Fibroblast of villous mesenchyme (primary cell): ENCODE measurements at places on chromosomes 1 and 21. TPM values are rescaled to one million over a fixed set of nuclear protein-coding genes. Genes with fewer than 3 reads are reported as not detected.

The KRTAP12-2 gene
- total RNA-seq: not detected in 2 replicates

The WLS gene
- 66.1 and 83.8 TPM in 2 replicates for total RNA-seq

The IL19 gene
- total RNA-seq: 0.97 and 1.7 TPM in 2 replicates

The COL8A2 gene
- 4.7 and 6.8 TPM in 2 replicates for total RNA-seq

The HIVEP3 gene
- total RNA-seq: 0.86 and 1.6 TPM in 2 replicates

The NOS1AP gene
- under 0.01 and 0.43 TPM in 2 replicates for total RNA-seq

The PLA2G2A gene
- not detected in 2 replicates for total RNA-seq

The OXCT2 gene
- total RNA-seq: 1.7 and 5.2 TPM in 2 replicates

The OR2L5 gene
- not detected in 2 replicates for total RNA-seq

The CFAP141 gene
- total RNA-seq: not detected in 2 replicates

The BCAR3 gene
- total RNA-seq: 32.0 and 36.4 TPM in 2 replicates

The RNF207 gene
- 27.7 and 110 TPM in 2 replicates for total RNA-seq

The AADACL4 gene
- 0.43 TPM in 1 of 2 replicates, not detected in the other for total RNA-seq

The LCE1D gene
- not detected in 2 replicates for total RNA-seq
